Activated CD4-positive, alpha-beta T cell treated with anti-CD3 and anti-CD28 coated beads for 4 hours (primary cell): ENCODE measurements at places on chromosomes 2 and 18.

GRCh38 chr18:14097761-14098160, 34.5 kb downstream of the ZNF519 start:
- DNase-seq: no peak

DNA sequence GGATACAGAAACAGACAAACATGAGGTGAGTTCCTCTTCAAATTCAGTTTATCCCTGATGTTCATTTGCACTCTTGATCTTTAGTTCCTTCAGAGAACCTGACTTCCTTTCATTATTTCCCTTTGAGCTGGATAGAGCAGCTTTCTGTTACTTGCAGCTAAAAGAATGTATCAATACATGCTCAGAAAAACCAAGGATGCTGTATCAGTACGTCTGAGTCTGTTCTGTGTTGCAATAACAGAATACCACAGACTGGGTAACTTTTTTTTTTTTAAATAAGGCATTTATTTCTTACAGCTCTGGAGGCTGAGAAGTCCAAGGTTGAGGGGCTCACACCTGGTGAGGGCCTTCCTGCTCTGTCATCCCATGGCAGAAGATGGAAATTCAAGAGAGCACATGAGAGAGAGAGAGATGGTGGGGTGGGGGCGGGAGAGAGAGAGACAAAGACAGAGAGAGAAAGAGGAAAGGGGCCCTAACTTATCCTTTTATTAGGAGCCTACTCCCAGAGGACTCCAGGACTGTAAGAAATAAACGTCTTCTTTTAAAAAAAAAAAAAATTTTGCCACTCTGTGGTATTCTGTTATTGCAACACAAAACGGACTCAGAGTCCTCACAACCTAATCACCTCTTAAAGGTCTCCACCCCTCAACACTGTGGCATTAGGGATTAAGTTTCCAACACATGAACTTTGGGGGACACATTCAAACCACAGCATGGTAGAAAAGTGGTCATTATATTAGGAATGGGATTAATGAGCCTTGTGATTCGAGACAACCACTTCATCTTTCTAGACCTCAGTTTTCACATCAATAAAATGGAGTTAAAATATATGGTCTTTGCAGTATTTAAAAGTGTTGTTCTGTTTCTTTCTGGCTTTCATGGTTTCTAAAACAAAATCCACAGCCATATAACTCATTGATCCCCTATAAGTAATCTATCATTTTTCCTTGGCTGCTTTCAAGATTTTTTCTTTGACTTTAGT, 18.4 kb upstream of the SELENOI start:
- DNase-seq: no peak

DNA sequence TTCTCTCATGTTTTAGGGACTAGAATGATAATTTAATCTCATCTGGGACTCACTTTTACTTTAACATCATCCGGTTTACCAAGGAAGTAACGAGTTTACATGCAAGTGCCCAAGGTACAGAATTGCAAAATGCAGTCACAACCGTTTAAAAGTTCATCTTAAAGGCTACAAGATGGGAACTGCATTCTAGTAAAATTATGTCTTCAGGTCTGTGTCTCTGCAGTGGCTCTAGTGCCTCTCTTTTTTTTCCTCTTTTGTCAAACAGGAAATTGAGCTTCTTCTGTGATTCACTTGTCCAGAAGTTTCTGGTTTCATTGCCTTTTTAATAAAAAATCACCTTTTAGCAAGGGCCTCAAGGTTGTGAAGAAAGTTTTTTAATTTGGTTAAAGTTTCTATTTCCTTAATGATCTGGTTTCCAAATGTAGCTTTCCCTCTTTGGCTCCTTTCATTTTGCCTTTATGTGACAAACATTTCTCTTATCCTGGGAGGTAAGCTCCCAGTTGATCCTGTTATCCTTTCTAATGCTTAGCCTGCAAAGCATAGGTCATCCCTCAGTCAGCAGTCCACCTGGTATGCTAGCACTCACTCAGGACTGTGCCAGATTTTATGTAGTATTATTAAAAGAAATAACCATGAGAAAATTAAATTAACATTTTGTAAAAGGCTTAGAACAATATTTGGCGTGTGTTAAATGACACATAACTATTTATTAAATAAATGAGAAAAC, 2.4 kb downstream of the GLS start:
- DNase-seq: no peak

DNA sequence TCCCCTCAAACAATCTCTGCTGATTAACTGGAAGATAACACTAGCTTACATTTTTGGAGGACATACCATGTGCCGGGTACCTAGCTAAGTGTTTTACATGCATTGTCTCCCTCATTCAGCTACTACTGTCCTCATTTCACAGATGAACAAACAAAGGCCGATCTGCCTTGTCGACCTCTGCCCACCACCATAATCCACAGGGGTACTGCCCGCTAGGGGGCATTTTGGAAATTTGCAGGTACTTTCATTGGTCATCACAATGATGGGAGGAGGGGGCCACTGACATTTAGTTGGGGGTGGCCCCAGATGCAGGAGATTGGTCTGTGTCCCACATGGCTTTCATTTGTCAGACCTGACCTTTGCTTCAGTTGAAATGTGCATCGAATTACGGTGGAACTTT, 3.9 kb upstream of the TMEM163 start:
- no peak for DNase-seq

- DNase-seq: no peak
These were observed 87.3 kb downstream of the MALT1 start for GRCh38 chr18:58758606-58759005.

GRCh38 chr2:219676586-219676985, 49.2 kb downstream of the SLC4A3 start:
- no peak for DNase-seq
